ENCODE measurements at places on chromosomes 2 and 18.

- DNase-seq: no peak
Observed at GRCh38 chr2:141364821-141365220, 766.0 kb downstream of the LRP1B start.

DNA sequence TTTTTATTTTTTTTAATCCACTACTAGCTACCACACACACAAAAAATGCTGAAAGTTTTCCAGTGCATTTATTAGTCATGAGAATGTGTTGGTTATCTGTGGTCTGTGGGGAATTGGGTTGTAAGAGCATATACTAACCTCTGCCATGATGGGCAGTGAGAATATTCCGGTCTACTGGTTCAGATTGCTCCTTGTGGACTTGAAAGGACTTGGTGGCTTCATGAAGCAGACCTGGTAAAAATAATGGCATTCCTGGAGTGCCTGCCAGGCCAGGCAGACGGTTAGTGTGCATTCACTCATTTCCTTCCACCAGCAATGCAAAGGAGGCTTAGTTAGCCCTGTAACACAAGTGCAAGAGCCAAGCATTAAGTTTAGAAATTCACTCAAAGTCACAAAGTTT, 150.8 kb downstream of the THSD7B start:
- DNase-seq: no peak

- DNase-seq: no peak
Observed at GRCh38 chr2:11546072-11546471, 12.2 kb downstream of the GREB1 start.

DNA sequence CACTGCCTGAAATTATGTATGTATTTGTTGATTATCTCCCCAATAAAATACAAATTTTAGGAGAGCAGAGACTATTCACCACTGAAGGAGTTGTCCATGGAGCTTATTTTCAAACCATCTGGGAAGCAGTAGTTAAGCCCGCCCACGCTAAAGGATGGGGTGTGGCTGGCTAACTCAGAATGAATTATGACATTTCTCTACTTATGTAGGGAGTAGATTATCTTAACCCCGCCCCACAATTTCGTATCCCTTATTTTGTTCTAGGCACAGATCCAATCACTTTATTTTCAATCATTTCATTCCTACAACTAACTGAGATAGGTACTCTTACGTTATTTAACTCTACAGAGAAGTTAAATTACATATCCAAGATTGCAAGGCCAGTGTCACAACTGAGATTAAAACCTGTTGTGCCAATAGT, 1.4 kb upstream of the LAPTM4A start:
- no peak for DNase-seq

DNA sequence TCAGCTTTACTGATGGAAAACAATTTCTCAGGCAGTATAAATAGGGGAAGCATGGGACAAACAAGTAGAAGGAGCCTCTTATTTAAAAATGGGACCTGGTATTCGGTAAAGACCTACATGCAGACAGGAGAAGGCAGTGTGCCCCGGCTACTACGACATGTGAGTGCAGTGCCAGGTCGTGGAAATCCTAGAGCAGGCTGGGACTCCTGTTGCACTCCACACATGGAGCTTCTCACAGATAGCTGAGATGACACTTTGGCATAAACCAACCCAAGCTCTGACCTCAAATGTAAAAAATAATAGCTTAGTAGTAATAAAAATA, 885 bp upstream of the DSEL start:
- no peak for DNase-seq

DNA sequence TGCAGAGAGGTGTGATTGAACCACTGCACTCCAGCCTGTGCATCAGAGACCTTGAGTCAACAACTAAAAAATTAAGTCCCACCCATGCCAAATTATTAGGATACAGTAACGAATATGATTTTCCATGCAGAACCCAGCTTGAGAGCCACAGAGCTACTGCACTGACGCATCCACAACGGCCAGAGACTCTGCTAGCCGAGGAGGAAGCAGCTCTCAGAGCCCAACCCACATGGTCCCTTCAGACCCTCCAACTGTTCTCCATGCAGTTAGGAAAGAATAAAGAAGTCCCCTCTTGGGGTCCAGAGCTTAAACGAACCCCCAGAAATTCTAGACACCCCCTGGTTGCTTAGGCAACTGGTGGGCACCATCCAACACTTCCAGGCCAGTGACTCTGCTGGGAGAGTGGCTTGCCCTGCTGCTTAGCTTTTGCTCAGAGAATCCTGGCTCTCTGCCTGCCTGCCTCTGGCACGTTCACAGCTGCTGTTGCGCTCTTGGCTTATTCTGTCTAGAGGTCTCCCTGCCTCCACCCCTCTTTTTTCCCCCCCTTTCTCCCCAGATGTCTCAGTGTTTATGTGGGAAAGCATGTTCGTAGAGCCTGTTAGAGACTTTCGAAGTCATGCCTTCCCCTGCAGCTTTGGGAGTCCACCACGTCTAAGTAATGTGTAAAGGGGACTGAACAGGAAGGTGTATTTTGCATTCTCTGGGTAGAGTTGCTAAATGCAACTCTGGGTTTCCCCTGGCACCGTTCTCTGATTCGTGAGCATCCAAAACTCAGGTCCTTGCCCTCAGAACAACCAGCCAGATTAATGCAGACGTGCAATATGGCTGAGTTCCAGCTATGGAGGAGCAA, 26.0 kb upstream of the SP3 start:
- no peak for DNase-seq

GRCh38 chr2:46315103-46315890, 18.1 kb downstream of the EPAS1 start:
- no peak for DNase-seq

DNA sequence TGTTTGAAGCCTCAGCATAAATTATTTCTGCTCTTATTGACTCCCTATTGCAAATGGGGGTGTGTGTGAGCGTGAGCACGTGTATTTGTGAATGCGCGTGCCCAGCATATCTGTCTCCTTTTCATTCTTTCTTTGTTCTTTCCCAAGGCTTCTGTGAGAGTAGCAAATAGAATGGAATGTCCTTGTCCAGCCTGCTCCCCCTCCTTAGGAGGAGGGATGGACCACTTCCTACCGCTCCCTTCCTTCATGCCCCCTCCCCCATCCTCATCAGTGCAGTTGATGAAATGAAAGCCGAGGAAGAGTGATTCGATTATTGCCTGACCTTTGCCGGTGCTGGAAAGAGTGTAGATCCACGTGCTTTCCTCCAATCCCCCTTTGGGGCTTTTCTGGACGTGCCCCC, 102.0 kb downstream of the CPO start:
- DNase-seq: no peak

DNA sequence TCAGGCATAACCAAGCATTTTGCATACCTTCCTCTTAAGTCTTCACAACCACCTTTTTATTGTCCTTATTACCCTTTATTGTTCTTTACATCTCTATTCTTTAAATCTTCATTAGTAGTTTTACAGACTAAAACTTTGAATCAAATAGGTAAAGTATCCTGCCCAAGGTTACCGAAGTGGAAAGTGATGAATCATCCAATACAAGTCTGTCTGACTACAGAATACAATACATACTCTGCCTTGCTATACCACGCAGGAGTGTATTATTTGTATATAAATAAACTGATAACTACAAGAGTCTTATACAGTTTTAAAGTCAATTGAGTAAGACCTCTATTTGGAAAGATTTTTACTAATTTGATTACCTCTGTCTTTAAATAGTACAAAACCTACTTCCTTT, 196.0 kb downstream of the ZEB2 start:
- DNase-seq: no peak

Measured in GM12892 (cell line).